ENCODE measurements at places on chromosomes 5 and 9.

DNA sequence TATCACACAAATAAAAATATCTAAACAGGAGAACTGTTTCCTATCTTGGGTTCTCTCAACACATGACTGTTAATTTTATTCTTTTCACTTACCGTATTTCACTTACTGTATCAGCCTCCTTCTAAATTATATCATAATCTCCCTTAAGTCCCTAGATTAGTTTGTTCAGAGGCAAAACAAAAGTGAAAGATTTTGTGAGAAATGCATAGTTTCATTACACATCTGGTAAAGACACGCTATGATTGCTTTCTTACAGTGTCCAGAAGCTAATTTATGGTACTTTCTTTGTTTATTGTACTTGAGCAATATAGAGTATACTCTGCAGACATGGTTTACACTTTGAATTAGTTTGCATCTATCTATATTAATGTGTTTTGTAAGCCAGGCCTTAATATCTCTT lies 159.7 kb upstream of the TLX3 start:
- DNase-seq: no peak

DNA sequence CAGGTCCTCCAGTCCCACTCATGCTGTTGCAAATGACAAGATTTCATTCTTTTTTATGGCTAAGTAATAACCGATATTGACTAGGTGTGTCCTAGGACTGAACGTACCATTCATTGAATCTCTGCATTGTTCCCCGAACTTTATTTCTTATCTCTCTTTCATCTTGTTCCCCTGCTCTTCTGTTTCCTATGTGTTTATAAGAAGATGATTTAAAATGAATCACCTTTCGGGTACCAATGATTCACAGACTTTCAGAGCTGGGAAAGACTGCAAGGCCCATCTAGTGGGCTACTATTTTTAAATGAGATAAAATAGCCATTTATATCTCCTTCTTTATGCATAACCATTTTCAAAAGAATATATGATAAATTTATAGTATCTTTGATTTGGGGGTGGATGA lies 133.0 kb downstream of the CDH18 start:
- no peak for DNase-seq

GRCh38 chr5:157187046-157187754 lies 6.6 kb downstream of the ITK start:
- no peak for DNase-seq

- DNase-seq: no peak
Measured at GRCh38 chr5:168135897-168136296, 155.5 kb upstream of the WWC1 start.

DNA sequence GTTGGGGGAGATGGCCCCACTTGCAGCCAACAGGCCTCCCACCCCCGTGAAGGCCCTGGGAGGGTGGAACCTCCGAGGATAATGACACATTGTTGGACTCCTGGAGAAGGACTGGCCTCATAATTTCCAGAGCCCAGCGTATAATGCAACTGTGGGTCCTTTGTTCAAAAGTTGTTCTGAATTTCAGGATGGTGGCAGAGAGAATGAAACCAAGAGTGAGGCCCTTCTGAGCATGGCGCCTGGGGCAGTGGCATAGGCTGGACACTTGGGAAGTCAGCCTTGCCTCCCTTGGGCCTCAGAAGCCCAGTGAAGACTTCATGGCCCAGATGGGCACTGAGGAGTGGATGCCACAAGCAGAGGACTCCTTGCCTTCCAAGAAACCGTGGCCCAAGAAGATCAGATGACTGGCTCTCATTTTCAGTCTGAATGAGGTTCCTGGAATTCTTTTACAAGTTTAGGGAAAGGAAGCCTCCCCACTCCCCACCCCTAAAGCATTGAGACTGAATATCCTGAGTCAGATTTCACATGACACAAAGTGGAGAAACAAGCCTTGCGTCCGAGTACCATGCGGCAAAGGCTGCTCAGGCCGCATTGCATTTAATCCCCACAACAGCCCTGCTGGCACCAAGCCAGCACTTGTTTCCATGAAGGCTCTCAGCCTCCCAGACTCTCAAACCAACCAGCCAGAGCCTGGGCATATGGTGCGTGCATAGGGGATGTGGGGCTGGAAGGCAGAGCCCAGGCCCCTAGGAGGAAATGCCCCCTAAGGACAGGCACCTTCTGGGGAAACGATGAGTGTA lies 96.7 kb upstream of the SMIM23 start:
- no peak for DNase-seq

GRCh38 chr9:89425921-89426383 lies 72.0 kb downstream of the SEMA4D start:
- DNase-seq: no peak

GRCh38 chr9:114228016-114228808 lies 72.9 kb downstream of the COL27A1 start:
- DNase-seq: no peak

GRCh38 chr5:119899981-119900380 lies 270.6 kb downstream of the FAM170A start:
- DNase-seq: no peak

GRCh38 chr9:95132366-95133324 lies 184.9 kb downstream of the FANCC start:
- DNase-seq: peak; percentile 63

DNA sequence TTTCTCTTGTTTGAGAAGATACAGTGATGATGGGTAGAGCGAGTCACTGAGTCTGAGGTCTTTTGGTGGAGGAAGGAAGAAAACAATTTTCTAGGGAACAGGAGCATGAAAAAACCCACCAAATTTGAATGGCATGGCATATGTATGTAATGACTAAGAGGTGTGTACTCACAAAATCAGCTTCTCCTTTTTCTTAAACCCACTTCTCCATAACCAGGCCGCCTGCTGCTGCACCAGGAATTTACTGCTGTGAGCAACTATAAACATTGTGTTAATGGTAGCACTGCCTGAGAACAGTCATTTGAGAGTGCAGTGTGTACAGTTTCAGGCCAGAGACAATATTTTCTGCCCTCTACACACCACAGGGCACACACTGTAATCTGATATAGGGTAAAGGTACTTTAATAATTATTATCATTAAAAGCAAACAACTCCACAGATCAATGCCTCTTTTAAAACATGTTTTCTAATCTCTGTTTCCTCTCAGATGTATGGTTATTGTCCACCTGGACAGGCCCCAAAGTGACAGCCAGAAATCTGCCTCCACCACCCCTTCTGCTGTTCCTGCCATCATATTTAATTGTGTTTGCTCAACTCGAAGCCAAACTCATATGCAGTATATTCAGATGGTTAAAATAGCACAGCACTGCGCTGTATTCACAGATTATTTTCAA lies 241.6 kb downstream of the KIAA0825 start:
- no peak for DNase-seq

DNA sequence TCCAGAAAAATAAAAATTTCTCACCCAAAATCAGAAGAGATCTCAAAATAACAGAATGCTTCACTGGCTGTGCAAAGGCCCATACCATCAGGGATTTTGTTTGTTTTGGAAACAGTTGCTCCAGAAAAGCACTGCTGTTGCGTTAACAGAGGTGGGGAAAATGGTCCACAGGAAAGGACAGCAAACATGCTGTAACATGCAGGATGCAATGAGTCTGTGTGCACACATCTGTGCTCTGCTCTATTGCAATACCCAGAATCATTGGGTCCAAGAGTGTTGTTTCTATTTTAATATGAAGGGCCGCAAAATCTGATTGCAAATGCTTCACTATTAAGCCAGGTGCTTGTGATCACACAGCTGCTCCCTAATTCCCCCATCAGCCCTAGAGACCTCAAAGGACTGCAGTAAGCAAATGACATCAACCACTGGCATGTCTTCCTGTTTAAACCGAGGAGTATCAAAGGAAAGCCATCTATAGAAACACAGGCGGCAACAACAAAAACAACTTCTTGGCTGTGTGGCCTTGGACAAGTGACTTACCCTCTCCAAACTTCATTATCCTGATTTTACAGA lies 141.0 kb downstream of the DCP2 start:
- DNase-seq: no peak

- no peak for DNase-seq
Measured at GRCh38 chr9:115673599-115673998, 480.0 kb upstream of the PAPPA start.

- DNase-seq: no peak
Measured at GRCh38 chr9:131817073-131817472, 77.2 kb upstream of the RAPGEF1 start.

- DNase-seq: no peak
Measured at GRCh38 chr5:44884036-44884435, 75.3 kb downstream of the MRPS30 start.

DNA sequence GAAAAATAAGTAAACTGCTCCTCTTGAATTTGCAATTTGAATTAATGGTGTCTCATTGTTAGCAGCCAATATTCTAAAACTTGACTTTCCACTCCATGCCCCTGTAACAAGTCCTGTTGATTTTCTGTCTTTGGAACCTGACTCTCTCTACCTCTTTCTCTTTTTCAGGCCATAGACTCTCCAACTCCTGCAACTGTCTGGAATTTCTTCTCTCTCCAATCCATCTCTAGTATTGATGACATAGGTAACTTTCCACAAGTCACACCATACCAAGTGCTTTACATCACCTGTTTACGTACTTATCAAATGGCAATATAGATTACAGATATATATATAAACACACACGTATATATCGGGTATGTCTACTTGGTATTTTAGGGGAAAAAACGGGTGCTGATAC lies 923 bp downstream of the C5orf34 start:
- DNase-seq: no peak

GRCh38 chr9:126116351-126117157 lies 210.1 kb upstream of the MVB12B start:
- DNase-seq: no peak

DNA sequence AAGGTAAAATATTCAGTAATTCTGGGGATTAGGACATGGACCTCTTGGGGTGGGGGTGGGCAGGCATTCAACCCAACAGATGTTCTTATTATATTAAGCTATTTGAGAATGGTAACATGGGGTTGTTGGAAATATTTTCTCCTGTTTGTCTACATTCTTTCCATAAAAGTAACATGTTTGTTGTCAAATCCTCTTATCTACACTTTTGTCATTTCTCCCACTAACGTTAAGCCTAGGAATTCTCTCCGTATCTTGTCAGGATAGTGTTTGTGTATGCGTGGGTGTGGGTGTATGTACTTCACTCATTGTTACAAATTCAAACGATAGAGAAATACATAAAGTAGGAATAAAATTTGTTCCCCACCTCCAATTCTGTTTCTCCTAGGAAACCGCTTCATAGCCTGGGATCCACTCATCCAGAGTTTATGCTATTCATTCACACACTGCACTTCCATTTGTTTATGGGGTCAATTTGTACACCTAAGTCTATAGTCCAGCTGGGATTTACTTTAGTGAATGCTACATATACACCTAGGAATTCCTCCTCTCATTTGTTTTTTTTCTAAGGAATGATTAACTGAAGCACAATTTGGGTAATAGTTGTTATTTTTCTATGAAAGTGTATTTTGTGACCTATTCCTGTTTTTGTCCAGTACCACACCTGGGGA lies 216.8 kb downstream of the DCP2 start:
- DNase-seq: no peak

DNA sequence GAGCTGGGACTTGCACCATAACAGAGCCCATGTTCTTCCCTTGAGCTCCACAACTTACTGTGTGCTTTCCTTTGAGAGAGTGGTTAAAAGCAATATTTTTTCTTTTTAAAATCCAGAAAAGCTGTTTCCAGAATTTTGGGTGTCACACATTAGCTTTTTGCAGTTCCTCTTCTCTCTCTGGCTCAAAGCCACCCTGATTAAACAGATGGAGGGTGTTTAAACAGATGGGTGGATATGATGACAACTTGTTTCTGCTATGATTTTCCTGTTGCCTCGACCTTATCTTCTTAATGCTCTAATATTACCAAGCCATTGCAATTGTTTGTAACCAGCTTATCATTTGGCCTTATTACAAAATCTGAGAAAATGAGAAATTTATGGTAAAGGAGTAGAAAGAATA lies 22.9 kb upstream of the CFAP95 start:
- DNase-seq: no peak

- DNase-seq: no peak
Measured at GRCh38 chr9:89872426-89872912, 267.7 kb downstream of the GADD45G start.

DNA sequence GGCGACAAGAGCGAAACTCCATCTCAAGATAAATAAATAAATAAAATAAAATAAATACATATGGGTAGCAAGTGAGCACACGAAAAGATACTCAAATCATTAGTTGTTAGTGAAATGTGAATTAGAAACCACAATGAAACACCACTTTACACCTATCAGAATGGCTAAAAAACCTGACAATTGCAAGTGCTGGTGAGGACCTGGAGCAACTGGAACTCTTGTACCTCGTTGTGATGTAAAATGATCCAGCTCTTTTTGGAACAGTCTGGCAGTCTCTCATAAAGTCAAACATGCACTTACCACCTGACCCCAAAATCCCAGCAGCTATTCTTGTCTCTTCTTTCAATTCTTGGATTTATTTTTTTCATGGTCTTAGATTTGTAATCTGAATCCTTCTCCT lies 69.2 kb upstream of the FBXW11 start:
- no peak for DNase-seq

Measured in NCI-H1436 (cell line).